Epithelial cell of proximal tubule (primary cell): ENCODE measurements at places on chromosomes 7 and 10.

- peak; percentile 82 for DNase-seq
Measured at GRCh38 chr10:28754930-28755718, 77.8 kb downstream of the BAMBI start.

DNA sequence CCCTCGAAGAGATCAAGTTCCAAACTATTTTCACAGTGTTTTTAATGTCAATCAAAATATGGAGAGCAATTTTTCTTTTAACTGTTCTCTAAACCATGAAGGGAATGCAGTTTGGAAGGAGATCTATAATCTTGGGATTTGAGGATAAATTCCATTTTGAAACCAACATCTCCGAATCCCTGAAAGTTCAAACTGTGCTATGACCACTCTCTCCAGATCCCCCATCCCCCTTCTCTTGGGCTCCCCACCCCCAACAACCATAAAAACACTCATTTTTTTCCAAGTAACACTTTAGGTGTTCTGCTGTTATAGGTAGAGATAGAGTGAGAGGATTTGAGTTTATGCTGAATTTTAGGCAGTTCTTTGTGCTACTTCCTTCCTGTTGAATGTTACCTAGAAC lies 1.7 kb downstream of the CALD1 start:
- no peak for DNase-seq

DNA sequence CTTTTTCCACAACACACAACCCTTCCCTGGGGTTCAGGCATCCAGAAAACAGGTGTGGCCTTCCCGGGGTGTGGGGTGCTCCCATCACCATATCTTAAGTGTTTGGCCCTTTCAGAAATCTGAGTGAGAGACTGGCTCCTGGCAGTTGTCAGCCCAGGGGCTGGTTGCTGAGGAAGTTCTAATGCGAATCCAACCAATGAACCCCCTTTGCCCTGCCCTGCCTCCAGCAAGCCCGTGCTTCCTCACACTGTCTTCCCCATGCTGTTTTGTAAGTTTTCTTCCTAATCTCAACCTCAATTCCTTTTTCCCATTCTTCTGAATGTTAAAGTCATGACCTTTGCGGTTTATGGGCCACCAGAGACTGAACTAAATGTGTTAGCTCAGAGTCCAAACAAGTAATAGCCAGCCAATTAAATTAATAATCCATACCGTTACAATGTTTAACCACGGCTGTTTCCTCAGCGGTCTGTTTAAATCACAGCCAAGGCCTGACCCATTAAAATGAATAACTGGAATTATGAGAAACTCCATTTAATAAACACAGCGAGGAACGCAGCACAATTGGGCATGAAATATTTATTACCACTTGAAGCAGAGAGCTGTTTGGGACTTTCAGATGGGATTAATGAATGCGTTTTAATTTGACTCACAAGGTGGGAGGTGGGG lies 90.9 kb upstream of the TCF7L2 start:
- DNase-seq: no peak

DNA sequence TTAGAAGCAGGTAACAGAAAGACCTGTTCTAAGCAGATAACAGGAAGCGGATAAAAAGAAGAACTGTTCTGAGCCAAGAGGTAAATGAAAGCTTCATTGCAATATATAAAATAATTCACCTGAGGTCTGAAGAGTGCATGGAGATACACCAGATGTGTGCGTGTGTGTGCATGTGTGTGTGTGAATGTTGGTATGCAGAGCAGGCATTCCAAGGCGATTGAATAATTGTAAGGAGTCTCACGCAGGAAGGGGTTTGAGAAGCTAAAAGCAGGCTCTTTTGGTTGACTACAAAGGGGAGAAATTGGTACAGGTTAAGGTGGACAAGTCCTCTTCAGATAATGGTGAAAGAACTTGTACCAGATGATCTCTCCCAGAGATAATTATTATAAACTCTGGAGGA lies 450.6 kb downstream of the DNAJB9 start:
- DNase-seq: no peak

DNA sequence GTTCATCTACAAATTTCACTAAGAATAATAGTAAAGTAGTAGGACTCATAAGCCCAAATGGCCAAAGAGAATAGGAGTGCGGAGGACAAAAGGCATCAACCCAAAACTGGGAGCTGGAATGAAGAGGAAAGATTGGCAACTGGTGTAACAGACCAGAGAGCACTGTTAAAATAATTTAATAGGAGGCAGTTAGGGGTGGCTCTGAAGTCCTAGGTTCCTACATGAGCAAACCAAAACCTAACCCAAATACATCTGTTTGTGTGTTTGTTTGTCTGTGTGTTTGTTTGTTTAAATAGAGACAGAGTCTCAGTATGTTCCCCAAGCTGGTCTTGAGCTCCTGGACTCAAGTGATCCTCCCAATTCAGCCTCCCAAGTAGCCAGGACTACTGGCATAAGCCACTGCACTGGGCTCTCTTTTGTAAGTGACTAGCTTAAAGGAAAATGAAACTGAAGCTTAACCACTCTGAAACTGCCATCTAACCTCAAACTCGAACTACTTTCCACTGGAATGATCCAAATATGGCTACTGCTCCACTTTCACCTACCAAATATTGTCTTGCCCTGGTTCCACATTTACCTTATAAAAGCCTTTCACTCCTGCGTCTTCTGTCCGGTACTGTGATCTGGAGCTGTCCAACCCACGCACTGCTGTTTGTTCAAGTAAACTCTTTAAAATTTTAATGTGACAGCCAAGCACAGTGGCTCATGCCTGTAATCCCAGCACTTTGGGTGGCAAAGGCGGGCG lies 94.9 kb downstream of the AKR1D1 start:
- no peak for DNase-seq

GRCh38 chr7:53656881-53657280 lies 621.4 kb downstream of the POM121L12 start:
- no peak for DNase-seq

GRCh38 chr10:18619016-18619415 lies 32.4 kb downstream of the NSUN6 start:
- DNase-seq: no peak

- DNase-seq: no peak
Measured at GRCh38 chr10:113061054-113061430, 111.0 kb downstream of the TCF7L2 start.

GRCh38 chr7:33965183-33965744 lies 59.9 kb downstream of the BMPER start:
- peak; percentile 20 for DNase-seq

DNA sequence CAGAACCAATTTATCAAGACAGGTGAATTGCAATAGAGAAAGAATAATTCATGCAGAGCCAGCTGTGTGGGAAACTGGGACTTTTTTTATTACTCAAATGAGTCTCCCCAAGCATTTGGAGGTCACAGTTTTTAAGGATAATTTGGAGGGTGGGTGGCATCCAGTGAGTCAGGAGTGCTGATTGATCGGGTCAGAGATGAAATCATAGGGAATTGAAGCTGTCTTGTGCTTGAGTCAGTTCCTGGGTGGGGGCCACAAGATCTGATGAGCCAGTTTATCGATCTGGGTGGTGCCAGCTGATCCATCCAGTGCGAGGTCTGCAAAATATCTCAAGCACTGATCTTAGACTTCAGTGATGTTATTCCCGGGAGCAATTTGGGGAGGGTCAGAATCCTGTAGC lies 9.9 kb upstream of the MYO1G start:
- DNase-seq: no peak
